Placental epithelial cell (primary cell): ENCODE measurements at places on chromosomes 4 and X. TPM values are rescaled to one million over a fixed set of nuclear protein-coding genes. Genes with fewer than 3 reads are reported as not detected.

The TSR2 gene
- 7.8 and 14.9 TPM in 2 replicates for total RNA-seq

The SRPX2 gene
- total RNA-seq: 14.1 and 21.9 TPM in 2 replicates

The ZDHHC15 gene
- not detected in 2 replicates for total RNA-seq

The PNMA6E gene
- not detected in 2 replicates for total RNA-seq

The YY2 gene
- 0.98 and 1.6 TPM in 2 replicates for total RNA-seq

The CCKAR gene
- not detected in 2 replicates for total RNA-seq

The ZFP42 gene
- 54.6 and 59.4 TPM in 2 replicates for total RNA-seq

The CITED1 gene
- not detected in 2 replicates for total RNA-seq

The AGTR2 gene
- not detected in 2 replicates for total RNA-seq

The PARM1 gene
- under 0.01 TPM in 2 replicates for total RNA-seq

The MGAT4D gene
- total RNA-seq: not detected in 2 replicates

The ADGRG4 gene
- total RNA-seq: under 0.01 TPM in 1 of 2 replicates, not detected in the other

The NDST3 gene
- 2.0 and 2.3 TPM in 2 replicates for total RNA-seq

The RBMXL3 gene
- total RNA-seq: not detected in 2 replicates
